Left kidney (tissue), 8 donors: ENCODE measurements at places on chromosomes 3 and 15. TPM values are rescaled to one million over a fixed set of nuclear protein-coding genes. Genes with fewer than 3 reads are reported as not detected.

Gene DTX3L
- polyA plus RNA-seq, result 15.1 TPM

Gene KCNMB3
- 8.1 TPM for polyA plus RNA-seq

Gene CHRD
- polyA plus RNA-seq, result 10.6 TPM

Gene ECE2
- polyA plus RNA-seq, result not detected

Gene LEKR1
- 3.2 TPM for polyA plus RNA-seq

Gene C2CD4A
- polyA plus RNA-seq, result 0.33 TPM

Gene RARB
- polyA plus RNA-seq, result 50.7 TPM

Gene CCDC80
- 97.9 TPM for polyA plus RNA-seq
